ENCODE measurements at places on chromosomes 2 and 18.

DNA sequence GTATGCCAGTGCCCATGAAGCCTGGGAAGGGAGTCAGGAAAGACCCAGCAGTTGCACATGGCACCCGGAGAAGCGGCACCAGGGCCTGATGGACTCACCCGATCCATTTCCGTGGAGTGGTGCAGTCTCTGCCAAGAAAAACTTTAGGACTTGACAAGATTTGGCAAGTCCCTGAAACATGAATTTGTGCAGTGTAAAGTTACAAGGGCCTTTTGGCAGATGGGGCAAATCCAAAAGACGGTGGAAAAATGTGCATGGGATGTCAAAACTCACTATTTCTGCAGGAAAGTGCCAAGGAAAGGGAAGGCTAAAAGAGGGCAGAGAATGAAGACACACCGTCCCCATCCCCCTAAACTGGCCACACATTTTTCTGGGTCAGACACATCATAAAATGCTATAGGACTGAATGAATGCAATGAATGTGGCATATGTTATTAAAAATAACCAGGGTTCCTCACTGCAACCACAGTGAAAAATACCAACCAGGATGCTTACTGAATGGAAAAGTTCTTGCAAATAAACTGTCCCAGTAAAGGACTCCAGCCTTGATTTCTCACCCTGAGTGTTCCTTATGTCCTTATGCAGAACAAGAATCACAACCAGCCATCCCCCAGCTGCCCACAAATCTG is 173.5 kb upstream of the SIX2 start:
- no peak for DNase-seq

GRCh38 chr2:238021327-238021726 is 39.5 kb upstream of the SCLY start:
- DNase-seq = no peak

- DNase-seq = no peak
These were observed 244.0 kb upstream of the HS6ST1 start for GRCh38 chr2:128562471-128563347.

- no peak for DNase-seq
These were observed 1.2 kb downstream of the EPB41L3 start for GRCh38 chr18:5542515-5543035.

DNA sequence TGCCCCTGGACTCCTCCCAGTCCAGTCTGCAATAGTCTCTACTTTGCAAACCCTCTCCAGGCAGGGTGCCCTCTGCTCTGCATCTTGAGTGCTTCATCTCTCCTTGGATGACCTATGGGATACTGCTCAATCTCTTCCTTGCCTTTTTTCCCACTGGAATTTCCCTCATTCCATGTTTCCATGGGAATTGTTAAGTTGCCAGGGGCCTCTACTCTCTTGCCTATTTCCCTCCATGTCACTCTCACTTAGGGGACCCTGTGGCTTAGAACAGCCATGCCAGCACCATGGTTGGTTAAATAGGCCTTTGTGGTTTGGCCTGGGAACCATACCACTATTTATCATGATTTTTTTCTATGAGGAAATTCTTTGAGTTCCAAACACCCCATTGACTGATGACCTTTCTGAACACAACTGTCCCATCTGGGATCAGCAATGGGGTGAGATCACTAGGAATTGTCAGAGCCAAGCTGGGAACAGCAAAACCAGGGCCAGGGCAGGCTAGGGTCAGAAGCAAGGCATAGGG is 91.4 kb upstream of the RBMS1 start:
- no peak for DNase-seq

- DNase-seq = no peak
These were observed 92.9 kb downstream of the ACVR1 start for GRCh38 chr2:157783245-157783644.

DNA sequence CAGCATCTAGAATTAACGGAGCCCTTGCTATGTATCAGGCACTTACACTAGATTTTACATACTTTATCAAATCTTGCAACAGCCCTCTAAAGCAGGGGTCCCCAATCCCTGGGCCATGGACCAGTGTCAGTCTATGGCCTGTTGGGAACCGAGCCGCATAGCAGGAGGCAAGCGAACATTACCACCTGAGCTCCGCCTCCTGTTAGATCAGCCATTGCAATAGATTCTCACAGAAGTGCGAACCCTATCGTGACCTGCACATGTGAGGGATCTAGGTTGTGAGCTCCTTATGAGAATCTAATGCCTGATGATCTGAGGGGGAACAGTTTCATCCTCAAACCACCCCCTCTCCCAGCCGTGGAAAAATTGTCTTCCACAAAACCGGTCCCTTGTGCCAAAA is 13.4 kb downstream of the DNAJB2 start:
- no peak for DNase-seq

- DNase-seq = no peak
These were observed 2114.6 kb upstream of the PIK3C3 start for GRCh38 chr18:39840406-39840805.

DNA sequence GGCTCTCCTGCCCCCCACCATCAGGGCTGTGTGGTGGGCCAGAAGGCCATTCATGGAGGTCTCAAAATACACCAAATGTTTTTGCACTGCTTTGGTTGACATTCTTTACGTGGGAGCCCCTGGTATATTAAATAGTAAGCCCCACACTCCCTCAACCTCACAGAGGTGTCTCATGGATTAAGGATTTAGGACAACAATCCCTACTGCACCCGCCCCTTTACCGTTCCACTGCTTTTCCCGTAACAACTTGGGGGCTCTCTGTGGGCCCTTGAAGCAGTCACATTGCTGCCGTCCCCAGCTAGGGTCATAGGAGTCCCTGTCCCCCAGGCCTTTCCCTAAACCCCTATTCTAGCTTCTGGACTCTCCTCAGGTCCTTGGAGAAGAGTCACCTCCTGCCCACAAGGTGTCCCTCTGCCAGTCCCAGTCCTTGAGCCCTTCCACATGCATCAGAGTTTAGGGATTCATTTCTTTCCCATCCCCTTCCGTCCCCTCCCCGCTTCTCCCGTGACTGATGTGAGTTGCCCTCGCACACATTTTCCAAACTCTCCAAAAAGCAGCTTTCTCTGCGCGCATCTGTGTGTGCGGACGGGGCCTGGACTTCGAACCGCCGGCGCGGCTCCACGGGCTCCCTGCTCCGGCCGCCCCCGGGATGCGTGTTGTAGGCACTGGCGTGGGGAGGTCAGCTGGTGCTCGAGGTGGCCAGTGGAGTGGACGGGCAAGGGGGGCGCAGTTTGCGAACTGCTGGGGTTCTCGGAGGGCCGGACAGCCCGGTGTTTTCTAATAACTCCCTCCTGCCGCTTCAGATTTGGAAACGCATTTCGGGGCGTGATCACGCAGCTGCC is 84.8 kb downstream of the LYPD1 start:
- no peak for DNase-seq

- no peak for DNase-seq
These were observed 6.2 kb upstream of the PER2 start for GRCh38 chr2:238294393-238295143.

DNA sequence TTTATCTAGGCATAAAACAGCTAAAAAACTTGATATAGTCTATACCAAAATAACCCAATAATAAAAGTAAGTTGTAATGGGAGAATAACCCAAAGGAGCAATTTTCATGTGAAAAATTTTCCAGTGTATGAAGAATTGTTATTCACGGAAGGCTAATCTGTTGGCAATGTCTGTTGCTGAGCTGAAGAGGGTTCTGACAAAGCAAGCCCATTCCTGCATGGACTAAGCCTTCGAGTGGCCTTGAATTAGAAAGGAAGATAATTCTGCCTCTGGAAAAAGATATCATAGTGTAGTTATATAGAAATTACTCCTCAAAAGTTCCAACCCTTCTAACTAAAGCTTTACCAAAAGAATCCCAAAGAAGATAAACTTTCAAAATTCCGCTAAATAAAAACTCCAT is 101.5 kb downstream of the MAP2 start:
- no peak for DNase-seq

- DNase-seq = no peak
These were observed 182.2 kb downstream of the ZFP36L2 start for GRCh38 chr2:43044093-43044681.
